ENCODE measurements at places on chromosomes 1 and 21.

DNA sequence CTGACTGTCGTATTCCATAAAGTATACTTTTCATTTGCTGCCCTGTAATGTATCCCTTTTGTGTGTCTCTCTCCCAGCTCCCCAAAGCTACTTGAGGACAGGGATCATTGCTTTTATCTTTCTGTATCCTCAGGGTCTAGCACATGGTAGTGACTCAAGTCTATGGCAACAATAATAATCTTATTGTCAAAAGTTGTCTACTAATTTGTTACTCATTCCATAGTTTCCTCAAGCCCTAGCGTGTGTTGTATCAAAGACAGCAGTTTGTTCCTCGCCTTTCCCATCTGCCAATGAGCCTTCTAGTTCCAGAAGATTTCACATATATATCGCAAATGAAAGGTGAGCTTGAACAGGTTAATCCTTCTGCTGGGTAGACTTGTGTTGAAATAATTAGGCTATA lies 9.8 kb upstream of the SLC30A1 start:
- DNase-seq = no peak

DNA sequence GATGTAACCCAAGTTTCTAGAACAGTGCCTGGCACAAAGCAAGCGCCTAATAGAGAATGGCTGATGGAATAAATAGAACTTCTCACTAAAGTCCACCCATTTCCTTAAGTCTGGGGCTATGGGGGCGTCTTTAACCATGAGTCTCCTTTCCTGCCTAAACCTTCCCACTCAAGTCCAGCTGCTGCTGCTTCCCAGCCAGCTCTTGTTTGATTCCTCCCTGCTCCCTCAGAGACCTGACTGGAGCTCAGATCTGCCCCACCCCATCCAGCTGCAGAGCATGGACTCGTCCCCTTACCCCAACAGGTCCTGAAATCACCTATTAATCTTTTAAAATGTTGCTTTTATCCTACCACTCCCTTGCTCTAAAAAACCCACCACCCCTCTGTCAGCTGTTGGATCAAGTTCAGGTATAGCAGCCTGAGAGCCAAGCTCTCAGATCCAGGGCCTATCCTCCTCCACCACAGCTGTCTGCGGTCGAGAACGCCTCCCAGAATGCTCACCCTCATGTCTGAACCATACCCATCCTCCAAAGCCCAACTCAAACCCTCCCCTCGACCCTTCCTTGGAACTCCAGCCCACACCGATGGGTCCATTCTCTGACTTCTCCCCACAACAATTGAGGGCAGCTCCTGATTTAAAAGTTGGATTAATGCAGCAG lies 12.8 kb upstream of the GALNT2 start:
- no peak for DNase-seq

GRCh38 chr1:244224487-244225430 lies 173.7 kb downstream of the ZBTB18 start:
- DNase-seq = no peak

- DNase-seq = no peak
These were observed 62.2 kb downstream of the GORAB start for GRCh38 chr1:170594066-170594626.

DNA sequence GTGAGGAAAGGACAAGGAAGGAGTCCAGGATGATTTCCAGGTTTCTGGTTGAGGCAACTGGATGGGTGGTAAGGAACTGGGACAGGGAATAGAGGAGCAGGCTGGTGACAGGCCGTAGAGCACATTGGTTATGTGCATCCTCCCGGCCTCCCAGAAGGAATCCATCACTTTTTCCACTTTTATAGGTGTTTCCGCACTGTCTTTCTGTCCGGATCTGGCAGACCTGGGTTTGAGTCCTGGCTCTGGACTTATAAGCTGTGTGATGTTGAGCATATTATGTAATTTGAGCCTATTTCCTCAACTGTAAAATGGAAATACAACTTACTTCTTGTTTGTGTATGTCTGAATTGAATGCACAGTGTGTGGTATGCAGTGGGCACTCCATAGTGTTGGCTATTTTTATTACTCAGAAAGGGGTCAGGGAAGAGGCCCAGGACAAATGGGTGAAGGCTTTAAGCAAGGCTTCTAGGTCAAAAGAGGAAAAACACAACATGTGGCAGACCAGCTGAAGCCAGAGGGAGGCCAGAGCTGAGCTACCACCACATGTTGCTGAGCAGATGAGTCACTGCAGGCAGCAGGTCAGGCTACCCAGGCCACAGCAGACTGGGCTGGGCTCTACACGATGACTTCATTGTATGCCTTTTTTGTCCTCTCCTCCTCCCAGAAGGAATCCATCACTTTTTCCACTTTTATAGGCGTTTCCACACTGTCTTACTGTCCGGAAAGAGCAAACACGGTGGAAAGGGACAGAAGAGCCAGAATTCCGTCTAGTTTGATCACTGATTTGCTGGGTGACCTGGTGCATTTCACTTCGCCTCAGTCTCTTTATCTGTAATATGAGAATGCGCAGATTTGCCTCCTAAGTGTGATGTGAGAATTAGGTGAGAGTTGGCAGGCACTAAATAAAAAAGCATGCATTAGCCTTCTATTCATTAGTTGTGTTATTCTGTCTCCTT lies 791 bp upstream of the MAST2 start:
- peak; percentile 89 for DNase-seq

DNA sequence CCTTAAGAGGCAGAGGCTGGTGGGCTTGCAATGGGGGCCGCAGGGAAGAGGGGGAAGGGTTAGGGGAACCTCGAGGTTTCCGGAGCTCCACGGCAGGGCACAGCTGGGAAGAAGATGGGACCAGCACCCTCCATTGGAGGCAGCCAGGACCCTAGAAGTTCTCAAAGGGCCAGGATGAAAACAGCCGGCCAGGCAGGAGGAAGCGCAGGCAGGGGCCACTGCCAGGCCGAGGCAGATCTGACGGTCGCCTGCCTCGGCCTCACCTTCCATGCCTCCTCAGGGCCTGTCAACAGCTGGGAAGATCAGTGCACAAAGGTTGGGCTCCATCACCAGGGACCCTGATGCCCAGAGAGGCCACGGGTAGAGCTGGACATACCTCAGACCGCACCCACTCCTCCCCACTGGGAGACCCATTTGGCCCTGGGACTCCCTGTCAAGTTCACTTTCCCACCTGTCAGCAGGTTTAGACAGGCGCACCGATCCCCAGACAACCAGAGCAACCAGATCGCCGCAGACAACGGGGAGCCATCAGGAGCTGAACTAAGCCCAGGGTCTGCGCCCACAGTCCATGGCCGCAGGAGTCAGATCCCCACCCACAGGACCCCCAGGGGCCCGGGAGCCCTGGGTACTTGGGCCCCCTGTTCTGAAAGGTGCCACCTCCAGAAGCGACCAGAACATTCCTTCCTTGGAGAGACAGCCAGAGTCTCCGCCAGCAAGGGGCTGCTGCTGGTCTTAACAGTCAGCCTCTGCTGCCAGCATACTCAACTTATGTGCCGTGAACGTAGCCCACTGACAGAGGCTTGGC lies 2.2 kb downstream of the SLC19A1 start:
- no peak for DNase-seq

GRCh38 chr21:40766381-40766780 lies 80.6 kb downstream of the DSCAM start:
- DNase-seq = no peak

GRCh38 chr1:18354612-18355011 lies 126.1 kb upstream of the KLHDC7A start:
- DNase-seq = no peak

- no peak for DNase-seq
These were observed 322.6 kb downstream of the HHIPL2 start for GRCh38 chr1:222225316-222225691.

- no peak for DNase-seq
These were observed 3.0 kb downstream of the ATP2B4 start for GRCh38 chr1:203629507-203630082.

DNA sequence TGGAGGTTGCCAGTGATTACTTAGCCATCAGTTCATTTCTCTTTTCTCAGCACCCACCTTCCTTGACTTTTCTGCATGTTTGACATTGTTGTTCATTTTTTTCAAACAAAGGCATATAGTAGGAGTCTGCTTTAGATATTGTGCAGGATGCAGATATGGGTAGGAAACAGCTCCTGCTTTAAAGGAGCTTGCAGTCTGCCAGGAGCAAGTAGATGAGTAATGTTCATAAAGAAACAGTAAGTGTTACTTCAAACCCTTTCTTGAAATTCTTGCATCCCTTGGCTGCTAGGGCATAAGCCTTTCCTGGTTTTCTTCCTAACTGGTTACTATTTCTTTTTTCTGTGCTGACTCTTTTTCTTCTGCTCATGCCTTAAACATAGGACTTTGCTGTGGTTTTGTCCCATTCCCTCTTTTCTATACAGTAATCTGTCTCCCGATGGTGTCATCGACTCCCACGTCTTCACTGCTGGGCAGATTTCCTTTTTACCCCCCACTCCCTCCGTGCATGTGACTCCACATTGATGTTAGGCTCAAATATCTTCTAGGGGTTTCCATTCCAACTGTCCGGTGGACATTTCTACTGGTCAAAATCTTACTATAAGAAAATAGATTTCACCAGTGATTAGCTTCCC lies 20.4 kb downstream of the PTGFRN start:
- no peak for DNase-seq

DNA sequence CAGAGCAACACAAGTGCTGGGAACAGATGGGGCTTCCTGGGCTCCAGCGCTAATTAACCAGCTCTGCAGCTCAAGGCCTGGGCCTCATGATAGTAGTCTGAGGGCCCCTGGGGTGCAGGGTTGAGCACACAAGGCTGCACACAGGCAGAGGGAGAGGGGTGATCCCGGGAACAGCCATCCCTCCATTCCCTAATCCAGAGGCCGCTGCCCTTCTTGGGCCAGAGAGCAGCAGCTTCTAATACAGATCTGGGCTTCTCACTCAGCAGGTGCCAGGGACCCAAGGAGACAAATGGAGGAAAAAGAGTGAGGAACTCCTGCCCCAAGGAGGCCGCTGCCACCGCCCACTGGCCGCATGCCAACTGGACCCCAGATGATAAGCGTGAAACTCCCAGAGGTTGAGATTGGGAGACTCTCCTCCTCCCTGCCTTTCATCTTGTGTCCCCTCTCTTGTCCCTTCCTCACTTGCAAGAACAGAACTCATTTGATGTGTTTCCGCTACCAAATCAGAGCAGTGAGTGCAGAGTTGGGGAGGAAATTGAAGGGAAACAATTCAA lies 58.0 kb upstream of the IFNAR2 start:
- no peak for DNase-seq

DNA sequence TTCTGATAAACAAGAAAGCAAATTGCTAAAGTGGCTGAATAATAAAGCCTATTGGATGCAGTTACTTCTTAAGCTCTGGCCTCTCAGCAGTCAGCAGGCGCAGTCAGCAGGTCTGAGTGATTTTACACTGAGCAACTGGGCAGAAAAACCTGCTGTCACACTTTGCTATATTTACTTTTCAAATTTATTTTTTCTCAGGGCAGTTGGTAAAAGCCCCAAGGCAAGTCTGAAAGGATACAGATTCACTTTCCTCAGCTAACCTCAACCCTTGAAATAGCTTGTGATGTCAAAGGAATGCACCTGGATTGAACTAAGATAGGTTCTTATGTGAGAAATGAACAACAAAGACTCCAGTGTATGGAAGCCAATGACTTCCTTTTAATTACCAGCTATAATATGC lies 34.0 kb downstream of the ATP5PF start:
- no peak for DNase-seq

DNA sequence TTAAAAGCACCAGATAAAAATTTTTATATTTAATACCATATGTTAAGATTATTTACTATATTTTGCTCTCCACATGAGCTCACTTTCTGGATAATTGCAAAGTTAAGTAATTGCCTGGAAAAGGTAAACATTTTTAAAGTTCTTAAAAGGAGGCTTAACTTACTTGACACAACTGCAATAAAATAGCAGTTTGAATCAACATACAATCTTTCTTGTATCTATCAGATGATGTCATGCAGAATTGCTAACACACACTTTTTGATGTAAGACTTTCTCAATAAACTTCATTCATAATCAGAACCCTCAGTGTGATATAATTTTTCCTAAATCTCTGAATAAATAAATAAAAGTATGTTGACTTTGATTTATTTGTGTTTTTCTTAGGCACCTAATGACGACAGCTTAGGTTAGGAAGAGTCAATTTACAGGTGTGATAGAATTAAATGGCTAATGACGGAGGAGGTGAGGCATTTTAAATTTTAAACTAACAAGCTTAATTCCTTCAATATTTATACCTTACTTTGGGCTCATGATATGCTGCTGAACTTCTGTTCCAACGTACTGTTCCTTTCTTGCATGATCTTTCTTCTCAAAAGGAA lies 99.5 kb downstream of the LYPLAL1 start:
- DNase-seq = no peak

- no peak for DNase-seq
These were observed 801 bp downstream of the MX1 start for GRCh38 chr21:41426676-41427404.

DNA sequence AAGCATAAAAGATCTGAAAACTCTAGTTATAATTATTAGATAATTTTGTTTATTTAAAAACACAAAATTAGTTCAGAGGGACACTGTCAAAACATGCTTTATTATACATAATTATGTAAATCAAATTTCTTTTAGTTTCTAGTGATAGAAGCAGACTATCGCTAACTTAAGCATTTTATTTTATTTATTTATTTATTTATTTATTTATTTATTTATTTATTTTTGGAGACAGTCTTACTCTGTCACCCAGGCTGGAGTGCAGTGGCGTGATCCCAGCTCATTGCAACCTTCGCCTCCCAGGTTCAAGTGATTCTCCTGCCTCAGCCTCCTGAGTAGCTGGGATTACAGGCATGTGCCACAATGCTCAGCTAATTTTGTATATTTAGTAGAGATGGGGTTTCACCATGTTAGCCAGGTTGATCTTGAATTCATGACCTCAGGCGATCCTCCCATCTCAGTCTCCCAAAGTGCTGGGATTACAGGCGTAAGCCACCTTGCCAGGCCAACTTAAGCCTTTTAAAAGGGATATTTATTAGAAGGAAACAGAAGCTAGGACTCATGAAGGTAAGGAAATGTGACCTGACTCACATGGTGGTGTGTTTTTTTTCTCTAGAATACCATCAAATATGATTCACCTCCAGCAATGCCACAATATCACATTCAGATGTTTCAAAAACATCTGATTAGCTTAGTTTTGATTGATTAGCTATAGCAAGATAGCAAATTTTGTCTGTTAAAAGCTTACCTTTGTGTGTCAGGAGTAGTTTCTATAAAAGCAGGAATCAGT lies 1357.4 kb upstream of the ADGRL4 start:
- no peak for DNase-seq

GRCh38 chr21:38712664-38713063 lies 93.1 kb upstream of the ETS2 start:
- no peak for DNase-seq

Data from AG09319 (cell line).